ENCODE measurements at places on chromosomes 12 and 14.

- no peak for DNase-seq
Measured at GRCh38 chr12:67940780-67941243, 48.4 kb upstream of the IFNG-AS1 start.

GRCh38 chr12:68397566-68398158, 65.5 kb upstream of the MDM1 start:
- DNase-seq = no peak

- DNase-seq = no peak
Measured at GRCh38 chr14:22814941-22815713, at the start of gene SLC7A7. TSS of gene SLC7A7 (minus strand) at chr14:22815435. CDS start at chr14:22813398, 2,037 bp downstream.

- no peak for DNase-seq
Measured at GRCh38 chr12:131493068-131493826, 217.6 kb upstream of the SFSWAP start.

GRCh38 chr14:93073910-93074769, 41.6 kb downstream of the ITPK1 start:
- no peak for DNase-seq

GRCh38 chr14:21023817-21024584, 860 bp downstream of the NDRG2 start:
- DNase-seq = no peak

GRCh38 chr12:107397890-107398500, 287.6 kb upstream of the PWP1 start:
- no peak for DNase-seq

DNA sequence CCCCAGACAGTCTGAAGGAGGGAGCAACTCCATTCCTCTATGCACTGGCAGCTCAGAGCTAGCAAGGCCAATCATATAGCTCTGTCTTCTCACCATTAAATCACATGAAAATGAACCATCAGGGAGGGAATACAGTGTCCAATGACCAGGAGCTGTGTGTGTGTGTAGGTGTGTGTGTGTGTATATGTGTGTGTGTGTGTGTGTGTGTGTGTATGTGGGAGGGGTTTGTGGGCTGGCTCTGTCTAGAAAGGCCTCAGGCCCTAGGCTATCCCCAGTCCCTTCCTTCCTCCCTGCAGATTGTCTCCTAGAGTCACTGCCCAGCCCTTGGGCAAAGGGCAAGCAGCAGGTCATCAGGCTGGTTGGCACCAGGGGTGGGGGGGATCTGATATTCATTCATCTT, 5.7 kb upstream of the SUSD6 start:
- DNase-seq = no peak

Measured in activated CD4-positive, CD25-positive, alpha-beta regulatory T cell (primary cell).